ENCODE measurements at places on chromosomes 5 and 9.

DNA sequence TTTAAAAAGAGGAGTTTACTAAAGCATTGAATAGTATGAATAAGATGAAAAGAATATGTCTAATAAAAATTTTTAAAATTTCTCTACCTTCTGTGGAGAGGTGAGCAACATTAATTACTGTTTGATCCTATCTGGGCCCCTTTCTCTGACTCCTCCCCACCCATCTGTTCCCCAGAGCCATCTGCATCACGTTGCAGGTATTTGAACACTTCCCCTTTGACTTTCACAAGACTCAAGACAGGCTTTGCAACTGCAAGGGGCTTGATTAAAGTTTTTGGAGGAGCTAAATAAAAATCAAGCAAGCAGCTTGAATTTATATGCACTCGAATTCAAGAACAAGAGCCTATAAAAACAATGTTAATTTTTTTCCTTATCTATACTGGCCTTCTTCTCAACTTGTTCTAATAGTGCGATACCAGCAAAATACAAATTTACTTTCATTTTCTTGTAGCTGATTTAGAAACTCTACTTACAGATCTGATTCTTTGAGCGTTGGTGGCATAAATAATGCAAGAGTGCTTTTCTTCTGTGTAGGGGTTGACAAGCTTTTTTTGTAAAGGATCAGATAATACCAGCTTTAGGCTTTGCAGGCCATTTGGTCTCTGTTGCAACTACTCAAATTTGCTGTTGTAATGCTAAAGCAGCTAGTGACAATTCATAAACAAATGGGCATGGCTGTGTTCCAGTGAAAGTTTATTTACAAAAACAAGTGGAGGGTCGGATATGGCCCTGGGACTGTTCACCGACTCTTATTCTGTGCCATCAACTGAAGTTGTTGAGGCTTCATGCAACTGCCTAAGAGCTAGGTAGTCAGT, 21.2 kb downstream of the TXNDC8 start:
- peak; percentile 45 for DNase-seq

GRCh38 chr5:53924392-53924791, 364.0 kb downstream of the NDUFS4 start:
- no peak for DNase-seq

DNA sequence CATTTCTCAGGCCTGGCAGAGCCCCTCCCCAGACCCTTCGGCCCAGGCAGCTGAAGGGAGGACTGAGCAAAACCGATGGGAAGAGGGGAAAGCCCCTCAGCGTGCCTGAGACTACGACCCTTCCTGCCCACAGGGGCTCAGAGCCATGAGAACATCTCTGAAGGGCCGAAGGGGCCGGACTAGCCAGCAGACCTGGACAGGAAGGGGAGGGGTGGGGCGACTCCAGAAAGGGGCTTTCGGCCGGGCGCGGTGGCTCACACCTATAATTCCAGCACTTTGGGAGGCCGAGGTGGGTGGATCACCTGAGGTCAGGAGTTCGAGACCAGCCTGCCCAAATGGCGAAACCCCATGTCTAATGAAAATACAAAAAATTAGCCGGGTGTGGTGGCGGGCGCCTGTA, 85.8 kb upstream of the PHYKPL start:
- DNase-seq: no peak

- no peak for DNase-seq
These were observed 190.3 kb downstream of the SYK start for GRCh38 chr9:90991953-90992352.

GRCh38 chr5:1445689-1446601, 705 bp upstream of the SLC6A3 start:
- DNase-seq: no peak

DNA sequence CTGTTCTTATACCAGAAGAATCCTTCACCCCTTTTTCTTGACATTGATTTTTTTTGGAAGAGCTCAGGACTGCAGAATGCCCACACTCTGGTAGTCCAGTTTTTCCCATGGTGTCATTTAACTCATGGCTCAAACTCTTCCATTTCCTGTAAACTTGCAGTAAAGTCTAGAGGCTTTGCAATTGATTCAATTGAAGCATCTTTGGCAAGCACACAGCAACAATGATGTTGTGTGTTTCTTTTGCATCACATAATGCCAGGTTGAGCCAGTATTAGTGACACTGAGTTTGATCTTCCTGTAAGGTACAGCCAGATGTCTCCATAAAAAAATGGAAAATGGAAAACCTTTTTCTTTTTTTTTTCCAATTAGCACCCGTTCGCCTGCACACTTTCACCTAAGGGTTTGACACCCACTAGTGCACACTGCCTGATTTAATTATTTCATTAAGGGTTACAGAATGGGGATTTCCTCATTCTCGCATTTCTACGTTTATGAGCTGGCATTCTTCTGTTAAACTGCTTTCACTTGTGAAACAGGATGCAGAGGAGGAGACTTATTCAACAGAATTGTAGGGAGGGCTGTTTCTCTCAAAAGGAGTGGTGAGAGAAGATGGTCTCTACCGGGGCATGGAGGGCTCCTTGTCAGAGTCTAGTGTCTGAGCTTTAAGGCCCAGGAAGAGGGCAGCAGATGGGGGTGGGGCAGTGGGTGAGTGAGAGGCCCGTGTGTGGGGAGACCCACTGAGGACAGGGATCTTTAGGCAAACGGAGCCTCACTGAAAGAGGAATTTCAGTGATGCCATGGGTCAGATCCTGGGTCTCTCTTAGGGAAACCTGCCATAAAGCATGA, 2.2 kb upstream of the S1PR3 start:
- DNase-seq: peak; percentile 83

GRCh38 chr5:104016646-104017045, 454.1 kb upstream of the NUDT12 start:
- DNase-seq: no peak

DNA sequence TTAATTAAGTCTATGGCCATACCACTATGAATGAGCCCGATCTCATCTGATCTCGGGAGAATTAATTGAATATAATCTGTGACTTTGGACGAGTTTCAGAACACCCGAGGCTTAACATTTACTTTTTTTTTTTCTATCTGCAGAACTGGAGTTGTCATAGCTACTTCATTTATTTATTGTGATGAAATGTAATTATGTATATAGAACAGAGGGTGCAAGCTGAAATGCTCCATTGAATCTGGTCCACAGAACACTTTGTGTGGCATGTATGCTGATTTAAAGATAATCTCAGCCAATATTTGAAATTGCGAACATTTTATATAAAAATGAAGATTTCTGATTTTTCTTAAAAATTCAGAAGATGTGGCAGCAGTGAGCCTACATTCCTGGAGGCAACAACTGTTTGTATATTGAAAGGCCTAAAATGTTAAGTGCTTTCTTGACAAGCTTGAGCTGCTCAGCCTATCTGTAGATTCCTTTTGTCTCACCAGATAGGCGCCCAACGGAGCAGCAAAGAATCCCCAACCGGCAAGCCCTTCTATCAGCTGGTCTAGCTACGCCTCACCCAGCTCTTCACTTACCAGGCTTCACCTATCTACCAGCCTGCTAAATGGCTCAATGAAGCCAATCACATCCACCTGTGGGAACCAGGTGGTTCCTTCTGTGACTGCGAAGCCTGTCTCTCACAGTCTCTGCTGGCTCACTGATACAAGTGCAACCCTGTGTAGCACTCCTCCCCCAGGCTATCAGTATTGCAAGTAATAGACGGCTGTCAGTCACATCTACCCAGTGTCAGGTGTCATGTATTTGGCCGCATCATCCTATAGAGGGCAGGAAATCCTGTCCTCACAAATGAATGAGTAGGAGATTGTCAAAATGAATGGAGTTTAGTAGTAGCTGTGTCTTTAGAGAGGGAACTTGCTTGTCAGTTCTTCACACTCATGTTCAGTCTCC, 170.6 kb upstream of the MRPS30 start:
- DNase-seq: no peak

DNA sequence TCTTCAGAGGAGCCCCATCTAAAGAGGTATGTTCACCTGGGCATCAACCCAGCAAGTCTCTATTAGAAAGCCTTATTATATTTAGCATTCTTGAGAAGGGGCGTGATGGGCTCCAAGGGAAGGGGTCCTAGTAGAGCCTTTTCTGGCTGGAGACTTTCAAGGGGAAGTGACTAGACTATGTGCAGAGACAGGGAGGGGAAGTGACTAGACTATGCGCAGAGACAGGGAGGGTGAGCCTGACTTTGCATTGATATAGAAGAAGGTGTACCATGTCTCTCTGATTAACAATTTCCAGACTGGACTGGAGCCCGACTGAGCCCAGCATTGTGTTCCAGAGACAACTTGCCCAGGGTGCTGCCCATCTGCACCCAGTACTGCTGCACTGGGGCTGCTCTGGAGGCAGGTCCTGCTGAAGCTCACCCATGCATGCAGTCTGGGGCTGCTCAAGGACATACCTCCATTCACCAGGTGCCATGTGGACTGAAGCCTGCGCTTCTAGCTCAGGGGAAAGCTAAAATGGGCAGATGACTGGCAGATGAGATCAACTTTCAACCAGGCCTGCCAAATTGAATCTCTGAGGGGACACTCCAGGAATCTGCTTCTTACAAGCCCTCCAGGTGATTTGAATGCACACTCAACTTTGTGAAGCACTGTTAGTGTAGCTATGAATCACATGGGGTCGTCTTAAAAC, 83.0 kb upstream of the GNA14 start:
- no peak for DNase-seq

All from AML-193 (cell line).